ENCODE measurements at places on chromosomes 2 and 18.

DNA sequence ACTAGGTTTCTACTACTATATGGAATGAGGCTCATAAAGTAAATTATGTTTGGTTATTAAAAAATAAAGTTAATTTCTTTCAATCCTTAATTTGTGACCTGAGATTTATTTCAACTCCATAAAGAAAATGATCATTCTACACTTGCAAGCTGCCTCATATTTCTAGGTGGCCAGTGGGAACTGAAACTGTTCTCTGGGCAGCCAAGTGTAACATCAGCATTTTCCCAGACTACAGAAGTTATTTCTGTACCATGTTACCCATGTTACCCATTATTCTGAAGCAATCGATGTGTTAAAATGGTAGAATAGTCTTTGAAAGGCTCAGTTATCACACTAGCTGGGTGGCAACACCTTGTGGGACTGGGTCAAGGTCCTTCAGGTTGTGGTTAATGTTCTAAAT, 139.3 kb upstream of the FBXO11 start:
- DNase-seq: no peak

- DNase-seq: no peak
These were observed 187.4 kb downstream of the LPIN1 start for GRCh38 chr2:11933854-11934253.

- DNase-seq: no peak
These were observed 67.9 kb downstream of the HNRNPLL start for GRCh38 chr2:38534746-38535403.

- DNase-seq: no peak
These were observed 183.7 kb upstream of the SIX2 start for GRCh38 chr2:45192991-45193390.

DNA sequence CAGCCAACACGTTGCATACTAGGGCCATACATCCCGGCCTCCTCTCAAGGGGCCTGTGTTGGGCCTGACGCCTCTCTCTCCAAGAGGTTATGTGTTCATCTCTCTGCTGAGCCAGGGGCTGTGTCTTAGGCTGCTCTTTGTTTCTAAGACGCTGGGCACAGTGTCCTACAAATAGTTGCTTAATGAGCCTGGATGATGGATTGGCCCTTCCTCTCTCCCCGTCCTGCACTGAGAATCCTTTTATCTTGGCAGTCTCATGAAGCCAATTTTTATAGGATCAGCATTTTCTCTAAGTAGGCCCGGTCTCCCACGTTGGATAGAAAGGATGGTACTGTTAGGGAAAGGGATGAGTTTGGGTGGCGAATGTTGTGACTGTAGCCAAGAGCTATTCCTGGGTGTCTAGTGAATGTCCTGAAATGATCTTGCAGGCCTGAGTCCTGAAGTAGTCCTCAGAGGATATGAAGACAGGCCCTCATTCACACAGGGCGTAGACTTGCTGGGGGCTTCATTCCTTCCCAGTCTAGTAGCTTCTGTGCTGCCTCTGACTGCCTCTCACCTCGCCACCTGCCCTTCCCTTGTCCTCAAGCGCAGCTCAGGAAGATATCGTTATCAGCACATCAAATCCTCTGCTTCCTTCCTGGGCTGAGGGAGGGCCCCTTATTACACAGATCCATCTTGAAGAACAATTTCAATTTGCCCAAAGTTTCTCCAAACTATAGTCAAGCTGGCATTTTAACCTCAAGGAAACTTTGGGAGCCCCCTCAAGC, 8.8 kb downstream of the LBH start:
- no peak for DNase-seq

DNA sequence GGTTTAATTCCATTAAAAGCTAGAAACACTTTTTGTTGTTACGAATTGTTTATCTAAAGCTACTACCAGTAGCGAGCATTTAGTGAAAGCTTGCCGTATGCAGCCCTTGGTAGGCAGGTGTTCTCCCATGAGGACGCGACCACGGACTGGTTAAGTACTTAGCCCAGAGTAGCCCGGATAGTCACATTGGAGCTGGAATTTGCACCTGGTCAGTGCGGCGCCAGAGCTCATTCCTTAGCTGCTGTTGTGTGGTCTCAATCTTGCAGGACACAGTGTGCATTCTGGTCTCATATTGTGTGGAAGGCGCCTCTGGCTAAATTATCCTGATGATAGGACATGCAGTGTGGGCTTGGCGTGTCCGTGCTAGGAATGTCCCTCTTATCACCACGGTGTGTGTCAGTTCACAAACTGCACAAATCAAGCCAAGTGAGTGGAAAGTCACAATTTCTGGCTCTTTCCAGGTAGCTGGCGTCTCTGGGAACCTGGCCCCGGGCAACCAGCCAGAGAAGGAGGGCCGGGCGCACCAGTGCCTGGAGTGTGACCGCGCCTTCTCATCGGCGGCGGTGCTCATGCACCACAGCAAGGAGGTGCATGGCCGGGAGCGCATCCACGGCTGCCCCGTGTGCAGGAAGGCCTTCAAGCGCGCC, 133.3 kb downstream of the ZNF236 start:
- no peak for DNase-seq

DNA sequence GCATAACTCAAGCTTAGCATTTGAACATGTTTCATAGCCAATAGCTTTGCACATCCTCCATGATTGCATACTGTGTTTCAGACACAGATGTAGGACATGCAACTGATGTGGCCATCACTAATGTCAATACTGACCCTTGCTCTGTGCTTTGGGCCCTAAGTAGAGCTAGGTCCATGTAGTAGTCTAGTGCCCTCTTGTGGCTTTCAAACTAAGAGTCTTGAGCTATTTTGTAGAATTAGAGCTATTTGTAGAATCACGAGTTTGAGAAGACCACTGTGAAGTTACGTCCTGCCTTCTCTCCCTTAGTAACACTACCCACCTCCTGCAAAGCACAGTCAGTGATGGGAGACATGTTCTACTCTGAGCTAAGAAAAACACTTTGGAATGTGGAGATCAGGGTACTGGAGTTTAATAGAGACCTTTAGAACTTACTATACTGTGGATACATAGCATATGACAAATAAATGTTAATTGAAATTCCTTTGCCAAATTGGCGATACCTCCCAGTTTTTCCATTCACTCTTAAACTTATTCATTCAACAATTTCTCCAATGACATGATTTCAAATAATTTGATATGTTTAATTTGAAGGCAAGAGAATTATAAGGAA, 306.5 kb upstream of the TNP1 start:
- DNase-seq: no peak

GRCh38 chr18:46459789-46460455, 197.1 kb downstream of the LOXHD1 start:
- DNase-seq: no peak

GRCh38 chr2:209424781-209425470, 1.1 kb downstream of the MAP2 start:
- DNase-seq: no peak

- DNase-seq: no peak
These were observed 98.7 kb downstream of the FHOD3 start for GRCh38 chr18:36396190-36396589.

- DNase-seq: no peak
These were observed 152.5 kb upstream of the AQP4 start for GRCh38 chr18:27017901-27018500.

- no peak for DNase-seq
These were observed 144.7 kb downstream of the BABAM2 start for GRCh38 chr2:28035163-28035690.

DNA sequence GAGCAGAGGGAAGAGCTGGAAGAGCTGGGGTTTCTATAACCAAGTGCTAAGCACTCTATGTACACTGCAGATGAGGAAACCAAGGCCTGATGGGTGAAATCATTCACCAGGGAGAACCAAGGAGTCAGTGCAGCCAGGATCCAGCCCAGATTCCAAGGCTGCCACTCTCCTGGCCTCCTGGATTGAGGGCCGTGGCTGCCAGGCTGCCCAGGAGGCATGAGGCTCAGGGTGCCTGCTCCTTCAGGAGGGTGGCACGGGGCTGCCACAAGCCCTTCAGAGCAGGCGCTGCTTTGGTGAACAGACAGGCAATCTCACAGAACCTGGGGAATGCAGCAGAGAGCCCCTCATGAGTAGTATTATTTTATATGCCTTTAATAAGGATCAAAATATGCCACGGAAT, 293.7 kb upstream of the HDAC4 start:
- no peak for DNase-seq

GRCh38 chr2:168056242-168056787, 191.1 kb downstream of the STK39 start:
- DNase-seq: no peak

GRCh38 chr2:195367809-195368208, 289.2 kb upstream of the SLC39A10 start:
- no peak for DNase-seq
